Mammary epithelial cell (primary cell): ENCODE measurements at places on chromosomes 13 and 19.

DNA sequence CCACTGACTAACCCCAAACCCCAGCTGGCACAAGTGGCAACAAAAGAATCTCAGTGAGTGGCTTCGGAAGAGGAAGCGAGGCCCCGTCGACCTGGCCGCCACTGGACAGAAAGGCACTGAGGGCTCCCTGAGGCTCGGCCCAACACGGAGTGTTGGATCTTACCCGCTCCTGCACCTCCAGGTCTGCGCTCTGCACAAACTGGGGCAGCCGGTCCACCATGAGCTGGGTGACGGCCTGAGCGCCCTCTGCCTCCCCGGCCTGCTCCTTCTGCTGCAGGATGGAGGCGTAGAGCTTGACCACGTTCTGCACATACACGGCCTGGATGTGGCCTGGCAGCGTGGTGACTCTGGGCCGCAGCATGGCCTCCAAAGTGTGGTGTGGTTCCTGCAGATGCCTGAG, 21.7 kb downstream of the IZUMO4 start:
- DNase-seq, result no peak

DNA sequence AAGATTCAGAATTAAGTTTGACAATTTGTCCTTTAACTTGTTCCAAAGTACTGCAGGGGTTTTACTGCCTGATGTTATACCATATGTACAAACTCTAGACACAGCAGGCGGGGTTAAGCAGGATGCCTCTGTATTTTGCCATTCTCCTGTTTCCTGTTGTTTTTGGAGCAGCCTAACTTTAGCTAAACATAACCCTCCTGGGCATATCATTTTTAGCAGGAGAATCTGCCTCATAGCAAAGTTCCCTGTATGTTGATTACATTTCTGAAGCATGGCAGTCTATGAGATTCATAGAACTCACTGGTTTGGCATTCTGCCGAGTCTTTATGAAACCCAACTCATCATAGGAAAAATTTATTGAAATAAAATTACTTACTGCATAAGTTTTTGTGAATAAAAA, 5.2 kb downstream of the LHFPL6 start:
- no peak for DNase-seq

DNA sequence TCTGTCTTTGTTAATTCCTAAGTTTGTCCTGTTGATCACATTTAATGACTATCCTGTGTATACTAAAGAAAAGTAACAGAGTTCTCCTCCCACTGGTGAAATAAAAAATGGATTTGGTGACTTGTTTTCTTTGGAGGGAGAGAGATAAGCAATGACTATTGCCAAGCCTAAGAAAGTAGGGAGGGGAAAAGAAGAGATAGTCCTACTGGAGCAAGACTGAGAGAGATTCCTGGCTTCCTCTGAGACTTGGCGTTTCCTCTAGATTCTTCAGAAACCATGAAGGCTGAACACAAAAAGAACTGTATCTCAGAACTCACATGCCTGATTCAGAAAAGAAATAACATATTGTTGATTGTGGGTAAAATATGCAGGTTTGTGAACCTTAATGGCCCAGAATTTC, 406.5 kb downstream of the FOXO1 start:
- DNase-seq, result no peak

DNA sequence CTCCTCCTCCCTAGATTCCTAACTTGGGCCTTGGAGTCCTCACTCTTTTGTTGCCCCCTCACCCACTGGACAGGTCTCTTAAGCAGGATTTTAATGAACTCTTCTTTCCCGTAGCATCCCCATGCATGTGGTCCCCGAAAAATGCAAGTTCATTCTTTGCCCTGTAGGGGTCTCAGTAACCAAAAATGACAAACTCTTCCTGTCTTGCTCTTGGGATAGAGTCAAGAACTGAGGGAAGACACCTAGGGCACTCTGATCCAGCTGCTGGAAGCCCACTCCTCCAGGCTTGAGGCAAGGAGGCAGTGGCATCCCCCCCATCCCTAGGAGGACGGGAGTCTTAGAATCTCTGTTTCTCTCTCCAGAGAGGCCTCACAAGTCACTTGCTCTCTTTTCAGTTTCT, 987.0 kb downstream of the DIAPH3 start:
- DNase-seq, result no peak
